Putamen (tissue), 1 donor: ENCODE measurements at places on chromosomes 1 and 21.

- DNase-seq: no peak
These were observed 407 bp downstream of the WNT4 start for GRCh38 chr1:22142315-22143064.

DNA sequence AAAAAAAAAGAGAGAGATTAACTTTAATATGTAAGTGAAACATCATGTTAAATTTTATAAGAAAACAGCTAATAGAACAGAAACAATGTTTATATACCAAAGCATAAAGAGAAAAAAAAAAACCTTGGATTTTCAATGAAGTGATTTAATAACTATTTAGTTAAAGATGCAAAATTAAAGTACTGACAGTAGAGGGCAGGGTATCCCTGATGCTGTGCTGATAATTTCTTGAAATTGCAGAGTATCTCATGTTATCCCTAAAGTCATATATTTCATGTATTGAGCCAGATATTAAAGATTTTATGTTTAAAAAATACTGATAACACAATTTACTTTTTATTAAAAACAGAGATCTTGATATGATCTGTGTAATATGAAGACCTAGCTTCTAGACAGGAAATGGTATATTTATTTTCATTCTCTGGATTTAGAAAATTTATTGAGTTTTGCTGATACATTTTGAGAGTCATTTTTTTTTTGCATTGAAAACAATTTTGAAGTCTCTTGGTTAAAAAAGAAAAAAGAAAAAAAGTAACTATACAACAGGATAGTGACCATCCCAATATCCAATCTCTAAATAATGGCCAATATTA, 273.2 kb downstream of the USP25 start:
- peak; percentile 23 for DNase-seq

- no peak for DNase-seq
These were observed 30.0 kb downstream of the RABIF start for GRCh38 chr1:202858789-202859414.

DNA sequence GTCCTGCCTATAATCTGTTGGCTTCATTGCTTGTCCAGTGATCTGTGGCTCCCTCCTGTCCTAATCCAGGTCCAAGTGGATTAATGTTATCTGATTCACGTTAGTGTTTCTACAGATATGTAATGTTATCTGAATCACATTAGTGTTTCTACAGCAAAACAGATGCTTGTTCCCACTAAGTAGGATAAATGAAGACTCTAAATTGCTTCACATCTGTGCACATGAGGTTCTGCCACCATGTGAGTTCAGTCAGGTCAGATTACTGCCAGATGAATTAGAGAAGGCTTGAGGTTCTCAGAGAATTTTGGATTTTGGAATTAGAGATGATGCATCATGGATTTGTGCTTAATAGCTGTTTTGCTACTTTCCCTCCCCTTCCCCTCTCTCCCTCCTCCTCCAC, 13.2 kb downstream of the DISC1 start:
- DNase-seq: no peak

DNA sequence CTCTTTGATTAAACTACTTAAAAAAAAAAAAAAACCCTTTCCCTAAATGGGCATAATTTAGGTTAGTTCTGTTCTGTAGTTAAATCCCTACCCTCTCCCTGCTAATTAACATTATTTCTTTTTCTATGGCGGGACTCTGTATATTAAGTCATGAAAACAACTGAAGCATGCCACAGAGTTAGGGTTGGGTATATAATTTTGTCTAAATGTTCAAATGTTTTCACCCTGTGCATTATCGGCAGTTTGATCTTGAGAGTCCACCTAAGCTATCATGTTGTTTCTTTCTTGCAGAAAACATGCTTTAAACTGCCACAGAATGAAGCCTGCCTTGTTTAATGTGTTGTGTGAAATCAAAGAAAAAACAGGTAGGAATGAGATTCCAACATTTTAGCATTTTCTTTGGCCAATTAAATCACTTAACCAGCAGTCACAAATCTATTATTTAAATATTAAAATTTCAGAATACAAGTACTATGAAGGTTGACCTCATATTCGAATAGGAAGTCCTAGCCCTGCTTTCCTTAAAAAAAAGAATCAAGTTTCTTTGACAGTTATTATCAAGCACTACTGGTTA, 4.0 kb downstream of the PBX1 start:
- no peak for DNase-seq

- no peak for DNase-seq
These were observed 13.2 kb downstream of the LAX1 start for GRCh38 chr1:203778146-203778545.

DNA sequence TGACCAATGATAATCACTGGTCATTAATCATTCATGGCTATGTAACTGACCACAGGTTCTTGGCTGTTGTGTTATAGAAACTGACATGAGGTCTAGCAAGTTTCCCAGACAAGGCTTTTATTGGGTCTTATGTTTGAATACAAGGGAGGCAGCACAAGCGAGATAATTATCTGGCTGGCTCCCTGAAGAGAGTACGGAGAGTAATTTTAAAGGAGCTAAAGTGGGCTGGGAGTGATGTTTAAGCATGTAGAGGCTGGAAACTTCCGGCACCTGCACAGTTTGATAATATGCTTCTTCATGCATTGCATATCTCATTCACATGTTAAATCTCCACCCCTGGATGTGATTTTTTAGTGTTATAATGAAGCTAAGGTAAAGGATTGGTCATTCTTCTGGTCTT, 116.2 kb upstream of the KCNK1 start:
- DNase-seq: no peak

DNA sequence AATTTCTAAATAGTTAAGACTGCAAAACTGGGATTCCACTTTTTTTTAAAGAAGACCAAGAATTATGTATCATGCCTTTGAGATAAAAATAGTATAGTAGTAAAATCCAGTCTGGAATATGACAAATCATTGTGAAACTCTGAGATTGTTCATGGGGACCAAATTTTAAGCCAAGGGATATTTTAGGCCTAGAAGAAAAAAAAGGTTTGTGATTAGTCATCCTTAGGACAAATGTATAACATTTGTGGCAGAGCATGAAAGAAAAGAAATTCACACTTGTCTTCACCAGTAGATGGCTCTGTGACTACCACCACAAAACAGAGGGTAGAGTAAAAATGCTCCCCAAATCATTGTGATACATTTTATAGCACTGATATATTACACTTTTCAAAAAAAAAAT, 226.1 kb downstream of the KCTD3 start:
- no peak for DNase-seq
